WERI-Rb-1 (cell line): ENCODE measurements at places on chromosomes 16 and 17.

- no peak for DNase-seq
Observed at GRCh38 chr16:50747207-50747956, 5.5 kb downstream of the CYLD start.

GRCh38 chr17:40063187-40063771, 514 bp downstream of the THRA start:
- DNase-seq, result no peak

GRCh38 chr17:58376472-58377000, 24.5 kb upstream of the SUPT4H1 start:
- no peak for DNase-seq

DNA sequence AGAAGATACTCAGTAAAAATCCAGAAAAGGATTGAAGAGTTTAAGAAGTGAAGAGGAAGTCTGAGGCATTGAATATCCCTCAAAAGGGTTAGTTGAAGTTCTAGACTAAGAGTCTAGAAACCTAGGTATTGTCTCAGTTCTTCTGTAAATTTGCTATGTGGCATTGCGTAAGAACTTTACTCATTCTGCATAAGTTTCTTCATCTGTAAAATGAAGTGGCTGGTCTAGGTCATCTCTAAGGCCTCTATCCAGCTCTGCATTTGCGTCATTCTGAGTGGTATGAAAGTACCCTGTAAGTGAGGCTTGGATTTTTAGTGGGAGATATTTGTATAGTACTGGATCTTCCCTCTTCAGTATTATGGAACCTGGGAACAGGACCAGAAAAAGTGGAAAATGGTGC, 130.2 kb downstream of the MYO1D start:
- DNase-seq, result no peak

DNA sequence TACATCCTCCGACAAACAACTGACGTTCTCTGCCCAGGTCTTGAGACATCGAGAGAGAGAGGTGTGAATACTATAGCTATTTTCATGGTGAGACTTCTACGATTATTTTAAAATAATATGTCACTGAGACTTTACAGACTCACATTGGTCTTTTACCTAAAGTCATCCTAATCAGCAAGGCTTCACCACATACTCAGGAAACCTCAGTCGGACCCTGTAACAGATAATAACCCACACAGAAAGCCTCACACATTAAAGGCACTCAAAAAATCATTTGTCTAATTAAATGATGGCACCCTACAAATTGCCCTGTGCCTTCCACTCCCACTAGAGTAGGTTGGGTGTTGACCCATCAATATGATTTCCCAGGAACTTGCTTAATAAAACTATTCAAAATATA, 19.8 kb upstream of the SLC39A11 start:
- DNase-seq, result no peak

- no peak for DNase-seq
Observed at GRCh38 chr16:84924331-84925091, 86.8 kb downstream of the ZDHHC7 start.

- no peak for DNase-seq
Observed at GRCh38 chr17:56173026-56173425, 19.8 kb downstream of the ANKFN1 start.

- DNase-seq, result no peak
Observed at GRCh38 chr17:22703204-22703603, 1010.9 kb downstream of the KCNJ18 start.

DNA sequence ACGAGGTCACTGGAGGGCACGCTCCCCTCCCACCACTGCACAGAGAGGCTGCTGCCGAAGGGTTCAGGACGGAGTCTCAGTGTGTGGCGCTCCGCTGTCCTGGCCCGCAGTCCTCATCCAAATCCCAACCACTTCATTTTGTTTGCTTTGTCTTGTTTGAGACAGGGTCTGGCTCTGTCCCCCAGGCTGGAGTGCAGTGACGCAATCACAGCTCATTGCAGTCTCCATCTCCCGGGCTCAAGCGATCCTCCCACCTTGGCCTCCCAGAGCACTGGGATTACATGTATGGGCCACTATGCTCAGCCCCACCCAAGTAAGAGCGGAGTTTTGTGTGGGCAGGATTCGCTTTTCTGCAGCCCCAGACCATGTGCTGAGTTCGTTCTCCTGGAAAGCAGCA, 12.7 kb downstream of the UNKL start:
- no peak for DNase-seq

DNA sequence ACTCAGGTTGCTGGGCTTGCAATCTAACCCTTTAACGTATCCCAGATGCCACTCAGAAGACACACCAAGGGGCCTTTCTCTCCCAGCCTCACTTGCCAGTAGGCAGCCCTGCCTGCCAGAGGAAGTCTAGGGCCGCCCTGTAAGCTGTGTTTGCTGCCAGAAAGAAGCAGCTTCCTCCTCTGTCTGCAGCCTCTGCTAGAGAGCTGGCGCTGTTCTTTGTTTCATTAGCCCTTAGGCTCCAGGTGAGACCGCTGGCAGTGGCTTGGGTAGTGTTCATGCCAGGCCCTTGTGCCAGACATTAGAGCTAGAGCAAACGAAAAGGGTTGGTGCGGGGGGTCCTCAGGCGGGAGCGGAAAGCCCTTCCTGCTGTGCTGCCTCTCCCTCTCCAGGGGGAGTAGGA, 8.9 kb downstream of the CTRL start:
- no peak for DNase-seq

- DNase-seq, result no peak
Observed at GRCh38 chr16:29991571-29991904, 3.9 kb downstream of the HIRIP3 start.

GRCh38 chr16:65066651-65067050, 55.2 kb downstream of the CDH11 start:
- no peak for DNase-seq

- DNase-seq, result no peak
Observed at GRCh38 chr17:35618628-35619027, 31.5 kb downstream of the AP2B1 start.

- DNase-seq, result no peak
Observed at GRCh38 chr16:29922986-29923501, 3.0 kb downstream of the KCTD13 start.

GRCh38 chr16:75371171-75371570, 62.1 kb downstream of the CFDP1 start:
- no peak for DNase-seq

DNA sequence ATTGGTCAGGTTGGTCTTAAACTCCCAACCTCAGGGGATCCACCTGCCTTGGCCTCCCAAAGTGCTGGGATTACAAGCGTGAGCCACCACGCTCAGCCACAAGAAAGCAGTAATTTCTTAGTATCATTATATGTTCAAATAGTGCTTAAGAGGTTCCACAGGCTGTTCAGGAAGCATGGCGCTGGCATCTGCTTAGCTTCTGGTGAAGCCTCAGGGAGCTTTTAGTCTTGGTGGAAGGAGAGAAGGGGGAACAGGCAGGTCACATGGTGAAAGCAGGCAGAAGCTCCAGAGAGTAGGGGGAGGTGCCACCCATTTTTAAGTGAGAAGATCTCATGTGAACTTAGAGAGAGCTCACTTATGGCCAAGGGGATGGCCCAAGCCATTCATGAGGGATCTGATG, 3.7 kb upstream of the SEC14L1 start:
- no peak for DNase-seq

- no peak for DNase-seq
Observed at GRCh38 chr17:42424991-42425610, 2.0 kb upstream of the CAVIN1 start.

- no peak for DNase-seq
Observed at GRCh38 chr17:78897664-78898047, 5.3 kb downstream of the CEP295NL start.

DNA sequence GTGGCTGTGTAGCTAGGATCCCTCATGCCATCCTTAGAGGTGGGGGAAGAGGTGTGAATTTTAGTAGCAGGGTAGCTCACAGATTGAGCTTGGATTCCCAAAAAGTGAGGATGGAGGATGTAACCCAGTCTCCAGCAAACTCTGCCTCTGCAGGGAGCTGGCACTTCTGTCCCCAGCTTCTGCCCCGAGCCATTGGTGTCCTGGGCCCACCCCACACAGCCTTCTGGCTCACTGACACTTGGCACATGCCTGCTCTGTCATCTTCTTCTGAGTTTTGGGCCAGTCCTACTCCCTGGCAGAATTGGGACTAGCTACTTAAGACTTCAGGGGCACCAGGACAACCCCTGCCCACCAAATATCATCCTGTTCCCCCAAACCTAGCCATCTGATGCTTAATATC, 2.3 kb downstream of the CACNG5 start:
- no peak for DNase-seq

GRCh38 chr17:2034157-2034556, 4.2 kb downstream of the DPH1 start:
- peak; percentile 60 for DNase-seq

- no peak for DNase-seq
Observed at GRCh38 chr17:41377546-41377945, 4.6 kb downstream of the KRT34 start.

- peak; percentile 88 for DNase-seq
Observed at GRCh38 chr17:1203111-1203966, 23.6 kb upstream of the ABR start.

DNA sequence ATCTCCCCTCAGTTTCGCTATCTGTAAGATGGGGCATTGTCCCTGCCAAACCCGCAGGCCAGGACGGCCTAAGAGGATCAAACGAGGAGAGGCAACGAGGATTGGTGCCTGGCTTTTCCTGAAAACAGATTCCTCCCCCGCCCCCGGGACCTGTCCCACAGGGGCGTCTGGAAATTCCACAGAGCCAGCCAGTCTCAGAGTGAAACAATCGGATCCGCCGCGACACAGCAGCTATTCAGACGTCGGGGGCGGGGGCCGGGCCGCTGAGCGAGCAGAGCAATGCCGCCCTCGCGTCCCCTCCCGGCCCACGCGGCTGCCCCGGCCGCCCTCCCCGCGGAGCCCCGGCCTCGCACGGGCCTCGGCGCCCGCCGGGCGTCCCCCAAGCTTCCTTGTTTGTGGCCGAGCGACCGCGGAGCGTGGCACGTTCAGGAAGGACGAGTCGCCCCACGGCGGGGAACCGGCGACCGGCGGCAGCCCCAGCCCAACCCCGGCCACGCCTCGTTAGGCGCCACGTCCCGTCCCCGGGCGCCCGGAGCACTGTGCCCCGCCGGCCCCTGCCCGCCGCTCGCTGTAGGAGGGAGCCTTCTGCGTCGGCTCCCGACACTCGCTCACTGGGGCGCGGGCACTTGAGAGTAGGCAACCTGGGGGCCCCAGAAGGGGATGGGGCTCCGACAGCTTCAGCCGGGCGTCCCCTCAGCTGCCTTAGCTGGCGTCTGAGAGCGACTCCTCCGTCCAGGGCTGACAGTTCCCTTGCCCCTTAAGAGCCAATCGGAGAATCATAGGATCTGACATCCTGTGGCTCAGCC, 29.6 kb upstream of the PHOSPHO1 start:
- peak; percentile 56 for DNase-seq

- DNase-seq, result no peak
Observed at GRCh38 chr17:38544839-38545209, 60.9 kb downstream of the SRCIN1 start.

DNA sequence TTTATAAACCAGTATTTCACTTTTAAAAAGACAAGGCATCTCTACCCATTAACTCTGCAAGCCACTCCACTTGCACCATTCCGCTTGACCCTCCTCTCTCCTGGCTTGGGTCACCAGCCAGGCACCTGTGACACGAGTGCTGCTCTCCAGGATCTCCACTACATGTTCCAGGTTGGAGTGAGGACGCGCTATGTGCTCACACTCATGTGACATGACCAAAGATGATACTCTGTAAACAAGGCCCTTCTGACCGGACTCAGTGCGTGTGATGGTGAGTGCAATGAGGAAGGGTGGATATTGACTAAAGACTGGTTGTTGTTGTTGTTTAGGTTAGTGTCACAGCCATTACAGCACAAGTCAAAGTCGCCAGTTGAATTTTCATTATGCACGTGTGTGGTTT, 192.7 kb downstream of the MRTFB start:
- no peak for DNase-seq

DNA sequence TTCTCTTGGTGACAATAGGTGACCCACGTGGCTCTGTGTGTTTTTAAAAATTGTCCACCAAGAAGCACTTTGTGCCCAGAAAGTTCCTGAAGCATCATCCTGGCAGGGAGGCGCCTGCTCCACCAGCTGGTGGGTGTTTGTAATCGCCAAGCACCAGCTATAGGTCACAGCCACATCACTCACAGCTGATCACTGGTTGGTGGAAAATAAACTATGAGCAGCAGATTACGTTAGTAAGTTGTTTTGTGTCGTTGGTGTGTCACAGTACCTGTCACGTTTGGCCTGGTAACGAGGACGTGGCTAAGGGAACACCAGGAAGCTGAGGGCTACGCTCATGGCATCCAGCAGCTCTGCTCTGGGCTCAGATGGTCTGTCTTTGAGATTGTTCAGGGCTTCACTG, 10.1 kb downstream of the MRM3 start:
- no peak for DNase-seq

DNA sequence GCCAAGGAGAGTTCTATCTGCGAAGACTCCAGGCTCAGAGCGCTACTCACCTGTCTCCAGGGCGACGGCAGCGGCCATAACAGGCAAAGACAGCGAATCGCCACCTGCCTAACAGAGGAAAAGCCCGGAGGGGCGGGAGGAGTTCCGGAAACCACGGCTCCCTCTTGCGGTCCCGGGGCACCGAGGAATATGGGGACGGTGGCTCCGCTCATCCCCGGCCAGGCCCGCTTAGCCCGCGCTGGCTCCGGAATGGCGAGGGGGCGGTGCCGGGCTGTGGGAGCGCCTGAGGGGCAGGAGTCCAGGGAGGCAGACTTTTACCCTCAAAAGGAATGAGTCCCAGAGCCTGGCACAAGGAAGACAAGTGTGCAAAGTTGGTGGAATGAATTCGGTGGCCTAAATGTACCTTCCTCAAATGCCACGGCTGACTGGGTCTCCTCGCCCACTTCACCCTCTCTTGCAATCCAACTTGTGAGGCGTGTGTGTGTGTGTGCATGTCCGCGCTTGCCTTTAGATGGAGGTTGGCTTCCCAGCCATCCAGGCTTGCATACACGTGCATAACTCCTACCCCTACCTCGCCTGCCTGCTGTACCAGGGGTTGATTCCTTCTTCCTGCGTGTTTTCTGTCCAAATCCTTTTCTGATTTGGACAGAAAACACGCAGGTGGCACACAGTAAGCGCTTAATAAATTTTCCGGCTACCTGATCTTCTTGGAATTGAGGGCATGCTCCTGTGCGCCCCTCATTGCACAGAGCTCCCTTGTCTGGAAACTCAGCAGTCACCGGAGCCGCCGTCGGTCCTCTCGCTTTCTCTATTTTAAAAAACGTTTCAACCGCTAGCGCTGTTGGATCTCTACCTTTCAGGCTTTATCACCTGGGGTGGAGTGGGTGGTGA, 3.5 kb downstream of the C17orf100 start:
- DNase-seq, result no peak

DNA sequence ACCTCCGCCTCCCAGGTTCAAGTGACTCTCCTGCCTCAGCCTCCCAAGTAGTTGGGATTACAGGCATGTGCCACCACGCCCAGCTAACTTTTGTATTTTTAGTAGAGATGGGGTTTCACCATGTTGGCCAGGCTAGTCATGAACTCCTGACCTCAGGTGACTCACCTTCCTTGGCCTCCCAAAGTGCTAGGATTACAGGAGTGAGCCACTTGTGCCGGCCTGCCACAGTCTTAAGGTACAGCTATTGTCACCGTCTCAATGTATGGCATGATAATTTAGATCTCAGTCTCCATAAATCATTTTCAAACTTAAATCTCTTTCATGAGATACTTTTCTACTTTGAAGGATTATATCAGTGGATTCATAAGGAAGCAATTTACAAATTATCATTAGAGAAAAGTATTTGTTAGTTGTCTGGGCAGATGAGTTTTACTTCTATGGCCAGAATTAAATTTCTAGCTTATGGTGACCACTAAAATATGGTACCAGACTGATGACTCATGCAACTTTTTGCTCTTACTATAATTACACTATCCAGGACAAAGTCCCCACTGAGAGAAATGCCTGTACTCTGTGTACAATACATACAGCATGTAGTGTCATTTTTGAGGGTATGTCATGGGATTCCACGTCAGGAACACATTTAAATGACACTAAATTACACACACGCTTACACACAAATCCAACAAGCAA, 1230.3 kb upstream of the GOT2 start:
- DNase-seq, result no peak
